Stimulated activated CD4-positive, alpha-beta T cell treated with anti-CD3 and anti-CD28 coated beads, Interleukin-2, amount 100 ng/mL, for 24 hours (primary cell): ENCODE measurements at places on chromosomes 2 and 18.
A peak's percentile ranks its signal among the peaks of the same experiment; 100 is the strongest.

DNA sequence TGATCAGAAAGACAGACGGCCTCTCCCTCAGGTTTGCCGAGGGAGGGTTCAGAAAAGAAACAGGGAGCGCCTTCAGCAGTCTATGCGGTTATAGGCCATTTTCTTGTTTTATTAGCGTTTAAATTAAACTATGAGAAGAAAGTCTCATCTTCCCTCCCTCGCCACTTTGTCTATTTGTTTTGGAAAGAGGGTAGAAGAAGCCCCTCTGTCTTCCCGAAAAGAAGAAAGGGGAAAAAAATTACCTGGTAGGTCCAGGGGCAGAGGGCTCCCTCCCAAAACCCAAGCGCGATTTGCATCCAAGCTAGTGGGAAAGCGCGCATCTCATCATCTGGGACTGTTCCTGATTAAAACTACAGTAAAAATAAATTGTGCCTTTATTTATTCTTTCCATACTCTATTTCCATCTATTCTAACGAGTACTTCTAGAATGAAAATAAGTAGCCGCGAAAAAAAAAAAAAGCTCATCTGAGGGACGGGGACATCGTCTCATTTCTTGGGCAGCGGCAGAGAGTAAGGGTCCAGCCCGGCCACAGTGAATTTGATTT lies 2.4 kb downstream of the PAX8 start:
- no peak for DNase-seq

DNA sequence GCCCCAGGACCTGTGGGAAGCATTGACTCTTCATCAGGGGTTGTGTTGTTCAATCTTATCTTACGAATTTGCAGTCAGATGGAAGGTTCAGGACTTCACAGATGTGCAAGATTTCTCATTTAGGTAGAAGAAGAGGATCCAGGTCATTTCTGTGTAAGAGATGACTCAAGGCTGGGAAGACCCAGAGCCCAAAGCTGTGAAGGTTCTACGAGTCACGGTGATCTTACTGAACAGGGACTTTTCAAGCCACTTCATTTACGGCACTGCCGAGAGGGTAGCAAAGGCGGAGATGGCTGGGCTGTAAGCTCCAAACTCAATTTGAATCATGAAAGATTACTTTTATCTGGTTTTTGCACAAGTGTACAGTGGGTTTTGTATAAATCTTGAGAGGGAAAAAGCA lies 228.0 kb upstream of the MEX3C start:
- no peak for DNase-seq

DNA sequence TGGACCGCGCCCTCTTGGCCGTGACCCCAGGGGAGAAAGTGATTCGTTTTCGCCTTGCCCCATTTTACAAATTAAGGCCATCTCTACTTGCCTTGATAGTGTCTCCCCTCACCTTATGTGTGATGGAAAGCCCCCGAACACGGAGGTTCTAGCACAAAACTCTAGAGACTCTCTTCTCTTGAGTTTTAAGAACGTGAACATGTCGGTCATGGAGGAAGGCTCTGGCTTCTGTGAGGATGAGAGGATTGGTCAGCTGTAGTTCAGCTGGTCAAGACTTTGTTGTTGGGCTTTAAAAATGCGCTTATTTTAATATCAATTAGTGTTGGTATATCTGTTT lies 828 bp downstream of the DYNC1I2 start:
- DNase-seq = no peak

- DNase-seq = no peak
Observed at GRCh38 chr2:239190361-239190760, 210.5 kb downstream of the HDAC4 start.

- no peak for DNase-seq
Observed at GRCh38 chr18:78612318-78612717, 367.3 kb upstream of the SALL3 start.

GRCh38 chr2:76998704-76999103 lies 523.5 kb downstream of the LRRTM4 start:
- DNase-seq = no peak

- no peak for DNase-seq
Observed at GRCh38 chr2:18791172-18791797, 201.9 kb upstream of the NT5C1B start.

DNA sequence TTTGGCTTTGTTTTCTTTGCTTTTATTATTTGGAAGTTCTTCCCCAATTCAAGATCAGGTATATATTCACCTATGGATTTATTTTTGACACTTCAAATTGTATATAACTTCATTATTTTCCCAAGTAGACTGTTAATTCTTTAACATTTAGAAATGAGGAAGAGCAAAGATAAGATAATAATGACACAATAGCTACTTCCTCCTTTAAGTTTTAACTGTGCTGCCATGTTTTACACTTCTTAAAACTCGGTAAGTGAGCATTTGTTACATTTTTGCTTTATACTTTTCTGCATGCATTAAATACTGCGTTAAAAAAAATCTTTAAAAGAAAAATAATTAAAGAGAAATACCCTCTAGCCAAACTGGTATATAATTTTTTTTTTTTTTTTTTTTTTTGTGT lies 32.5 kb downstream of the SLC66A3 start:
- DNase-seq = no peak

- peak; percentile 20 for DNase-seq
Observed at GRCh38 chr2:41896186-41896846, 151.5 kb upstream of the PKDCC start.

DNA sequence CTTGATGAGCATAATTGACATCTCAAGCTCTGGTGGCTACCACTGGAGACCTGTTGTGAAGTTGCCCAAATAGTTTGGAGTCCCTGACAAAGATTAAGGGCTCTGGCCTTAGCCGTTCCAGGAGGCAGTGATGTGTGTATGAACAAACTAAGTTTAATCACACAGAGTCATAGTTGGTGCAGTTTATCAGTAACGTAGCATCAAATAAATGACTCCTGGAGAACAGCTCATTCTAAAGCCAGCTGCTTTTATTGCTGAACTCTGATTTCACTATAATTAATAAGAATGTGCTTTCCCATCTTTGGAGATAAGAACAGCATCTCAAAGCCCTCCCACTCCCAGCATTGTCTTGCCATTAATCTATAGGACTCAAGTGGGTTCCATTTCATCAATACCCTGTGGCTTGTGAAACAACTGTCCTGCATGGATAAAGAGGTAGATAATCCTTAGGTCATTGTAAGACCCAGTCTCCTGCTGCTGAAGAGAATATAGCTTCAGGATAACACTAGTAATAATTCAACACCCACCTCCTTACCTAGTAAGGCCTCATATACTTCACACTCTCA lies 211.4 kb upstream of the THUMPD2 start:
- no peak for DNase-seq
